Activated CD8-positive, alpha-beta memory T cell treated with anti-CD3 and anti-CD28 coated beads for 4 hours (primary cell): ENCODE measurements at places on chromosomes 3 and 15.

- DNase-seq, result no peak
Measured at GRCh38 chr3:35500641-35501350, 138.5 kb upstream of the ARPP21 start.

GRCh38 chr15:59185725-59186124 lies 20.9 kb upstream of the LDHAL6B start:
- DNase-seq, result no peak

- DNase-seq, result no peak
Measured at GRCh38 chr3:127911421-127911931, 3.6 kb upstream of the KBTBD12 start.

GRCh38 chr3:112637700-112638099 lies 3.2 kb downstream of the CCDC80 start:
- no peak for DNase-seq

- no peak for DNase-seq
Measured at GRCh38 chr3:52671676-52672075, 14.0 kb downstream of the PBRM1 start.

GRCh38 chr3:57852896-57853295 lies 96.8 kb downstream of the SLMAP start:
- DNase-seq, result no peak

DNA sequence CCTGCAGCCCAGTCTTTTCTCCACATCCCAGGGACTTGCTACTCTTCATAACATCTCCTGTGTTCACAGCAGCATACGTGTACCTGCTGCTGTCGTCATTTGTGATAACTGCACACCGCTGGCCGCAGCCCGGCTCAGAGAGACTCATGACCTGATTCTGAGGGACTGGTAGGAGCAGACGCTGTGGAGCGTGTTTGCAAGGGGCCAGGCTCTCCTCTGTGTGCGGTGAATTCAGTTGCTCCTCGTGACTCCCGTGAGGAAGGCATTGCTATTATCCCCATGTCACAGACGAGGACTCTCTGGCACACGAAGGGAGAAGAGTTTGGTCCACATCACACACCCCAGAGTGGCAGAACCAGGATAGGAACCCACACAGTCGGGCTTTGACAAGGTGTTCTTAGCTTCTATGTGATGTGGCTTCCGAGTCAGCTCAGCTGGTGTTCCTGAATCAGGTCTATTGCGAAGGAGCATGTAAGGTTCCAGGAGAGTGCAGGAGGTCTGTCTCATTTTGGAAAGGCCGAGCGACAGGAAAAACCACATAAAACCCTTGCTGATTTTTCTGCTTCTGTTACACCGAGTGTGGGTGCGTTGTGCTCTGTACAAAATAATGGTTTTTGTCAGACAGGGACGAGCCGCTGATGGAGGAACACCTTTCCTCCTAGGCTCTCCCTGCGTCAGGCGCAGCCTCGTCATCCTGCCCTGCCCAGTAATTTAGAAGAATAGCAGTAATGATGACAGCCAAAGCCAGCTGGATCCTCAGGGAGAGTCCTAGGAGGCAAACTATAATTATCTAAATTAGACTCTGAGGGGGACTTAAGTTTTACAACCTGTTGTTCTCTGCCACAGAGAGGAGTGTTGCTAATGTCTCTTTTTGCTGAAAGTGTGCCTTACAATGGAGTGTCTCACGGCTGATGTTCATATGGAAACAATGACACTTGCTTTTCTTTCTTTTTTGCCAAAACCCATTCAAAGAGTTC lies 157.5 kb upstream of the RGMA start:
- DNase-seq, result no peak

GRCh38 chr3:72210261-72210660 lies 425.3 kb upstream of the PROK2 start:
- DNase-seq, result no peak

GRCh38 chr3:5197470-5198312 lies 10.2 kb downstream of the EDEM1 start:
- DNase-seq, result no peak

GRCh38 chr3:53780806-53781205 lies 65.4 kb downstream of the CHDH start:
- no peak for DNase-seq

- DNase-seq, result no peak
Measured at GRCh38 chr3:77038930-77039605, 831 bp upstream of the ROBO2 start.

- no peak for DNase-seq
Measured at GRCh38 chr15:58260725-58261267, 122.6 kb downstream of the AQP9 start.

GRCh38 chr3:67006460-67006859 lies 8.4 kb downstream of the KBTBD8 start:
- DNase-seq, result no peak

GRCh38 chr3:106345353-106346027 lies 476.7 kb upstream of the CBLB start:
- DNase-seq, result no peak

DNA sequence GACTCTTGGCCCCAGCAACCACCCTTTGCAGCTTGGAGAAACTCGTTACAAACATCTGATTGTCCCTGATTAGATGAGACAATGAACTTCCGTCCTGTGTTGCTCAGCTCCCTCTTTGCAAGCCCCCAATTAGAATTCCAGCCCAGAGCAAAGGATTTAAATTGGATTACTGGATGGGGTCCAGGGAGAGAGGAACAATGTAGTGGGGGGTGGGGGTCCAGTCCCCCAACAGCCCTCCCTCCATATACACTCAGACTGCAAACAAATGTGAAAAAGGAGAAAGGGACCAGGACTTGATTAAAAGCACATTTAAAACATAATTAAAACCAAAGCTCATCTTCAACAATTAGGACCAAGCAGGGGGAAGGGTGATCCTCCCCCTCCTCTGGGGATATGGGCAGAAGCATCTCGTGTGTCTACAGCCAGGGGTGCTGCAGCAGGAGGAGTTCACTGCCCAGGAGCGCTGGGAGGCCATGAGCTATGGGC lies 71.7 kb upstream of the TMEM115 start:
- no peak for DNase-seq

DNA sequence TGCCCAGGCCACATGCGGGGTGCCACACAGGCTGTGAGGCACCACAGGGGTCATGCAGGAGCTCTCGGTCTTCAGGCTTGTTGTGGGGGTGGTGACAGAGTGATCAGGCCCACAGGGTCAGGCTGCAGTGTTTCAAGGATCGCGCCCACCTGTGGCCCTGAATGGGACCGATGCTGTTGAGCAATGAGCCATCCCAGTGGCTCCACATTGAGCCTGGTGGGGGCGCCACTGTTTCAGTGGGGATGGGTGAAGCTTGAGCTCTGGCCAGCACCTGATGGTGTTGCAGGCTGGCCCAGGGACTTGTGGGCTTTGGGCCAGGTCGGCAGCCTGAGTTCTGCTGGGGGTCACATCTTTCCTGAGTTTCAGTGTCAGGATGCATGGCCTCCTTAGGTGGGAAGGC lies 230.1 kb downstream of the UBE3A start:
- no peak for DNase-seq

- DNase-seq, result no peak
Measured at GRCh38 chr3:17207019-17207418, 322.3 kb downstream of the PLCL2 start.

DNA sequence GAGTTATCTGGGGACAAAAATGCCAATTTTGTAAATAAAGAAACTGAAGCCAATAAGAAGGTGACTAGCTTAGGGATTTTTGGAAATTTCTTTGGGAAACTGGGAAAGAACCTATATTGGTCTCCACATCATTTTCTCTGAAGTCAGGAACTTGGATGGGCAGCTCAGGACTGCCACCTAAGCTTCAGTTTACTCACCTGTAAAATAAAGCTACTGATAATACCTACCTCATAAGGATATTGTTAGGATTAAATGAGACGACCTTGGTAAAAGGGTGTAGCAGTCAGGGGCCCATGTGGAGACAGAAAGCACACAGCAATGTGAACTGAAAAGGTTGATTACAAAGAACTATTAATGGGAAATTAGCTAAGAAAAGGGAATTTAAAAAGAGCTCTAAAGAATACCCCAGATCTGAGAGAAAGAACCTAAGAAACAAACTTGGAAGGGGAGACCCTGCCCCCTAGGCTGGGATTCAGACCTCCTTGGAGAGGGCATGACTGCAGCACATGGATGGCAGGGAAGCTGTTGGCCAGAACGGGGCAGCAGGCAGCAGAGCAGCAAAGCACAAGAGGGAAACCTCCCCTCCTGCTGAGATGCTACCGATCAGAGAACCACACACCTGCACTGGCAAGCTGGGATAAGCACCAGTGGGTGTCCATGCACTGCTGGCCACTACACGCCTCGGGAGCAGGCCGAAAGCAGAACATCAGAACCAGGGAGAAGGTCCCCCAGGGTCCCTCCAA lies 83.7 kb upstream of the THBS1 start:
- DNase-seq, result no peak

DNA sequence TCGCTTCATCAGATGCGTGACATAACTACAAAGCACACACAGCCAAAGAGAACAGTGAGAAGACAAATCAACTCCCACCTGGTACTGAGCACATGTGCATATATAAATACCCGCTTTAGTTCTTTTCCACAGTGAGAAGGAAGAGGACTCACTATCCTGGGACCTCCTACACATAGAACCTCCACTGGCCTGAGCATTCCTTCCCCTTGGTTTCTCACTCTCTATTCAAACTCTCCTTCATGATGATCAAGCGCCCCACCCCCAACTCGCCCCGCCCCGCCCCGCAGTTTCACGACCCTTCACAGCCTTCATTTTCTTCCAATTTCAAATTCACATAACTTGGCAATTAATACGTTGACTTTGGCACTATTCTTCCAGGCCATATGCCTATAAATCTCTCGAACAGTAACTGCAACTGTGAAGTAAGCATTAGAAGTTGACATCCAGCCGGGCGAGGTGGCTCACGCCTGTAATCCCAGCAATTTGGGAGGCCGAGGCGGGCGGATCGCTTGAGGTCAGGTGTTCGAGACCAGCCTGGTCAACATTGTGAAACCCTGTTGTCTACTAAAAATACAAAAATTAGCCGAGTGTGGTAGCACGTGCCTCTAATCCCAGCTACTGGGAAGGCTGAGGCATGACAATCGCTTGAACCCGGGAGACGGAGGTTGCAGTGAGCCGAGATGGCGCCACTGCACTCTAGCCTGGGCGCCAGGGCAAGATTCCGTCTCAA lies 1.1 kb downstream of the RPS17 start:
- DNase-seq, result no peak

DNA sequence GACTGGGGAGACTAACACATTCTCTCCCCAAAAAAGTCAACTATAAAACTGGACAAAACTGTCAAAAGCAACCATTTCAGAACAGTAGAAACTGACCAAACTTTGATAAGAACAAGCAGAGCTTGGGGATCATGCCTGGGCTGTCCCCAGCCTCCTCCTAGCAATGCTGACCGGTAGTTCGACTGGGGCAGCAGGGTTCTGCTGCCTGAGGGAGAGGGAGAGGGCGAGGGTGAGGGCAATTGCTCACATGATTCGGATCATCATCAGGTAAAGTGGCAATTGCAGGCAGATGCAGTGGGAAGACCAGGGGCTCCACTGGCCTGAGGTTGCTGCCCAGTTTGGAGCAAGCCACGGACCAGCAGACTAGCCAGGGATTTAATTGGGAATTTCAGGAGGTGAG lies 88.6 kb downstream of the OSBPL10 start:
- no peak for DNase-seq

DNA sequence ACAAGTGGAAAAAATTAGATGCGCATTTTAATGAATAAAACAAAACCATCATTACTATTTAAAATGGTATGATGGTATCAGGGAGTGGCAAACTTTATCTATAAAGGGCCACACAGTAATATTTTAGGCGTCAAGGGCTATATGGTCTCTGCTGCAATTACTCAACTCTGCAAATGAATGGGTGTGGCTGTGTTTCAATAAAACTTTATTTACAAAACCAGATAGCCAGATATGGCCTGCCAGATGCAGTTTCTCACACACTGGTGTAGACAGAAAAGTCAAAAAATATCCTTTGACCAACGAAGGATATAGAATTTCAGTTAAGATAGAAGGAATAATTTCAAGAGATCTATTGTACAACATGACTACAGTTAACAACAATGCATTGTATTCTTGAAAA lies 83.8 kb downstream of the CLASP2 start:
- DNase-seq, result no peak

GRCh38 chr3:85977615-85978338 lies 1013.2 kb downstream of the VGLL3 start:
- DNase-seq, result no peak

DNA sequence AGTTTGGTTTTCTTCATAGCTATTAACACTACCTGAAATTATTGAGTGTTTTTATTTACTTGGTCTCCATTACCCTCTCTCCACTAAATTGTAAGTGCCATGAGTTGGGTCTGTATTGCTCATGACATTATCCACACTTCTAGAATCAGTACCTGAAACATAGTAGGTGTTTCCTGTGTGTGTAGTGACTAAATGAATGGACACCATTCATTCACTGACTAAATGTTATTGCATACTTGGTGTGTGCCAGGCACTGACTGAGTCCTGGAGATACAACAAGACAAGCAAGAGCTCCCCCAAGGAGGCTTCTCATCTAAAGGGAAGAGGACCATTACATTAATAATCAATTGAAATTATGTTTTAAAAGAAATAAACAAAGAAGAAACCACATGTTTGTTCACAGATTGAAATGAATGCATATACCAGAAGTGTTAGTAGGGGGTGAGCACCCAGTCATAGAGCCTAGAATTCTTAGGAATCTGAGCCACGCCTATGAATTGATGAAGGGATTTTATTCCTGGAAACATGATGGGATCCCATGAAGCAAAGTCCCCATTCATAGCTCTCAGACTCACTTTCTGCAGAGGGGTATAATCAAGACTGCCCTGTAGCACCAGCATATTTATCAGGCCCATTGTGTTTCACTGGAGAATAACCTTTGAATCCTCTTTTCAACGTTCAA lies 31.7 kb upstream of the ATOSA start:
- DNase-seq, result no peak

DNA sequence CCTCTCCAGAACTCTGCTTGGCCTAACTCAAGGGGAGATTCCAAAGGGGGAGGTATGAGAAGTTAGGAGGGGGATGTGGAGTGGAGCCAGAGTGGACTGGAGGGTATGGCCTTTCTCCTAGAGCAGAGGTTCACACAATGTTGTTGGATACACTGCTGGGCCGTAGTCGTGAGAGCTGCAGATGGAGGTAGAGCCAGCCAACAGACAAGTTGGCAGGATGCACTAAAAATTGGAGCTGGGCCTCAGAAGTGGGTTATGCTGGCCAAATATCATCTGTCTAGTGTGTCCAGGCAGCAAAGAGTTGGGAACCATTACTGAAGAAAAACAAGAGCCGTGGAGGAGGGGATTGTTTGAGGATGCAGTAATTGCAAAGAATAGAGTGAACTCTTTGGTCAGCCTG lies 27.7 kb upstream of the LRRFIP2 start:
- no peak for DNase-seq

- DNase-seq, result peak; percentile 36
Measured at GRCh38 chr3:157127831-157128767, 31.8 kb downstream of the CCNL1 start.
